NCI-H1694 (cell line): ENCODE measurements at places on chromosomes 11 and 22.

DNA sequence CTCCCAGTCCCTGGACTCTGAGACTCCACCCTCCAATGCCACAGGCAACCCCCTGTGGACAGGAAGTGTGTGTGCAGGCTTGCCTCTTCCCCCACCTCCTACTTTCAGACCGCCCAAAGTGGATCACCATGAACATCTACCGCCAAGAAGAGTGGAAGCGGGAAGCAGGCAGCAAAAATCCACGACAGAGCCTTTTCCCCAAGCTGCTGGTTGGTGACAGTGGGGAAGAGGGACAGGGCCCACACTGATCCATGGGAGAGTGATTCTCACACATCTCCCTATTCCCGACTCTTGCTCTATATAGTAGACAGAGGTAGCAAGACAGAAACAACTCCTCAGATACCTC is 53.4 kb upstream of the SPATA19 start:
- DNase-seq = no peak

DNA sequence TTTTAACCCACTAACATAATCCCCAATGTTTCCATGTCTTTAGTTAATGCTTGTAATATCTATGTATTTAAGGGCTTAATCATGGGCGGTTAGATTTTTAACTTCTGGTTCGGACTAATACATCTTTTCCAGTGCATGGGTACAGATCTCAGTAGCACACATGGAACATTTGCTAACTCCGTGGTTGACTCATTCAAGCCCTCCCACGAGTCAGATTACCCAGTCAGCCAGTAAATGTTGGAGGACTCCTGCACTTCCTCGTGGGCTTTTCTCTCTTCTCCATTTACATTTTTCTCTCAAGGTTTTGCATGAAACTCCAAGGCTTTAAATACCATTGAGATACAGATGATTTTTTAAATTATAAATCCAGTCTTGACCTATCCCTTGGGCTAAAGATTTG is 313.9 kb downstream of the ST3GAL4 start:
- no peak for DNase-seq

- DNase-seq = no peak
Observed at GRCh38 chr22:18071968-18072310, 5.9 kb upstream of the PEX26 start.

DNA sequence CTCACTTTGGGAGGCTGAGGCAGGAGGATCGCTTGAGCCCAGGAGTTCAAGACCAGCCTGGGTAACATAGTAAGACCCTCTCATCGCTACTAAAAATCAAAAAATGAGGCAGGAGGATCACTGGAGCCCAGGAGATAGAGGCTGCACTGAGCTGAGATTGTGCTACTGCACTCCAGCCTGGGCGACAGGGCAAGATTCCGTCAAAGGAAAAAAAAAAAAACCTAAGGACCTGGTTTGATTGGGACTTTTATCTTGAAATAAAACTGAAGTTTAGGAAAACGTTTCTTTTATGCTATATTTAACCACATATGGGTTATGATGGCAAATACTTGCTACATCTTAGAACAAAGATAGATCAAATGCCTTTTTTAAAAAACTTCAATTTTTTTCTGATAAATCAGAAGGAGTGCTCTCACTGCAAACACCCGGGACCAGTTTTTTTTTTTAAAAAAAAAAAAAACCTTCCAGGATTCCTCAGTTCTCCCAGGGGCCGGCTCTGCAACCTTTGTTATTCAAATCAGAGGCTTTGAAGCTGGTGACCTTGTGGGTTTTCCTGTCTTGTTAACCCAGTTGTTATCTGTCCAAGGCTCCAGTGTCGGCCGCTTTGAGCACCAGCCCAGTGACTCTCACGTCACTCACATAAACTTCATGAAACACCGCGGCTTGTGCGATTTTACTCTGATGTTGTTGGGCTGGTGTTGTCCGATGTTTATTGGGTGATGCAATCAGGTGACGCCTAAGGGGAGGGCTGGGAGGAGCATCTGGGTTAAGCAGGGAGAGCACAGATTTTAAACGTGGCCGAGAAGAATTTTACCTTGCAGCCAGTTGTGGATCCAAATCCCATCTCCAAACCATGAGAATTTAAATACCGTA is 24.7 kb upstream of the SLC22A12 start:
- DNase-seq = peak; percentile 52

DNA sequence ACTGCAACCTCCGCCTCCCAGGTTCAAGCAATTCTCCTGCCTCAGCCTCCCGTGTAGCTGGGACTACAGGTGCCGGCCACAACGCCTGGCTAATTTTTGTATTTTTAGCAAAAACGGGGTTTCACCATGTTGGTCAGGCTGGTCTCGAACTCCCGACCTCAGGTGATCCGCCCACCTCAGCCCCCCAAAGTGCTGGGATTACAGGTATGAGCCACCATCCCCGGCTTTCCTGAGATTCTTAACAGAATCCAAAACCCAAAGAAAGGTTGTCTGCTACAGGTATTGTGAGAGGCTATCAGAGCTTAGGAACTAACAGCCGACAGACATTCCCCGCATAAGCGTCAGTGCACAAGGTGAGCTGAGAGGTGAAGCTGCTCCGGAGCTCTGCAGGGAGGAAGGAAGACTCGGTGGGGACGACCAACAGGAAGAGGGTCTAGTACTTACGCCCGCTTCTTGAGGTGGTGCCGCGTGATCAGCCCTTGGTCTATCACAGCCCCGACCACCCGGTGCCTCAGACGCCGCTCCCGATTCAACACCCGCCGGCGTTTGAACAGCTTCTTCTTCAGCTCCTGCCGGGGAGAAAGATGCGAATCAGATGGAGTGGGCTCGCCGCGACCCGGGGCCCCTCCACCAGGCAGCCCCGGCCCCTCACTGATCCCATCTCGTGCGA is 470 bp downstream of the C11orf98 start:
- DNase-seq = peak; percentile 28

DNA sequence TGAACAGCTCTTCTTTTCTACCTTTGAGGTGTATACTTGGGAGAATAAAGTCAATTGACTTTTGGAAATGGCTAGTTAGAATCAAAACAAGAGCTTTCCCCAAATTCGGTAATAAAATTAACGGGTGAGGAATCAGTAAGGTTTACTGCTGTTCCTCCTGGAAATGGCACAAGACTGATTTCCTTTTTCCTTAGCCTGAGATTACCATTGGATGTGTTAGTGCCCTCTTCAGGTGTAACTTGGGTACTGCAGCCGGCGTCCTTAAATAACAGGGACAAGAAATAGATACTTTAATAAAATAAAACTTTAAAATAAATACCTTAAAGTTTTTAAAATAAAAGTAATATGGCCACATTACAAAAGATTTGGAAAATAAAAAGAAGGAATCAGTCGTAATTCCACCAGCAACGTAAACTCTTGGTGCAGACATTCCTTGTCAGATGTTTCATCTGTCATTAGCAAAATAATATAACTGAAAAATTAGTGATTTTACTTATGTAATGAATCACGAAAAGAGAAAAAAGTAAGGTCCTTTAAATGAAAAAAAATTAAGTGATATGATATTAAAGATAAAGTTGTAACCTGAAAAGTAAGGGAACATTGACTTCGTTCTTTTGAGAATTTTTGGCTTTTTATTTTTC is 29.7 kb downstream of the ZFTA start:
- peak; percentile 64 for DNase-seq

DNA sequence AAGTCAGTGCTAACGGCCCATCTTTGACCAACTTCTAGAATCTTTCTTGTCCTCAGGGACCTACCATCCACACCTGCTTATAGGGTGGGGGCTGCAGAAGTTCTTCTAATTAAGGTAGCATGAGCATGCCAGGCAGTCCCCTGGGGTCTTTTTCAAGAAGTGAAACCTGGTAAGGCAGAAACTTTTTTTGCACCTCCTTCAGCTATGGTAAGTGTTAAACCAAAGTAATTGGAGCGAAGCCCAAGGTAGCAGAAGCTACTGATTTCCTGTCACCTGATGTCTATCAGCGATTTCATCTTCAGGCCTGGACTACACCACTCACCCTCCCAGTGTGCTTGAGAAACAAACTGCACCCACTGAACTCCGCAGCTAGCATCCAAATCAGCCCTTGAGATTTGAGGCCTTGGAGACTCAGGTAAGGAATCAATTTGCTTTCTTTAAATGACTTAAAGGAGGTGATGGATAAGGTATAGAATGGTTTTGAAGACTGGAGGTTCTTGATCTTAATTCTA is at the start of gene MS4A1:
MS4A1 (plus strand) TSS at position 317 of the 512 bp plus-strand sequence. CDS start 6,528 bp downstream, outside the sequence.
- DNase-seq = no peak

DNA sequence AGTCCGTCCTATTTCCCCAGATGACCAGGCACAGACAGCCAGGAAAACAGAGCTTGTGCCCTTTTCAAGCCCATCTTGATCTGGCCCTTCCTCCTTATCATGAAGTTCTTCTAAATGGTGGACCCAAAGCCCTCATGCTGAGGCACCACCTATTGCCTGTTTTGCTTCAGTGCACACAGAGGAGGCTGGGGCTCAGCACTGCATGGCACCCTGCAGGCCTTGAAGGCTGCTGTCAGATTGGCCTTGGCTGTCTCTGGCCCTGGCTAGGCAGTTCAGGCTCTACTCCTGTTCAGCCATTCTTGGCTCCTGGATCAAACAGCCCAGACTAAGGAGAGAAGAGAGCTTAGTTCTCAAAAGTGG is 49.2 kb downstream of the OTOG start:
- no peak for DNase-seq

DNA sequence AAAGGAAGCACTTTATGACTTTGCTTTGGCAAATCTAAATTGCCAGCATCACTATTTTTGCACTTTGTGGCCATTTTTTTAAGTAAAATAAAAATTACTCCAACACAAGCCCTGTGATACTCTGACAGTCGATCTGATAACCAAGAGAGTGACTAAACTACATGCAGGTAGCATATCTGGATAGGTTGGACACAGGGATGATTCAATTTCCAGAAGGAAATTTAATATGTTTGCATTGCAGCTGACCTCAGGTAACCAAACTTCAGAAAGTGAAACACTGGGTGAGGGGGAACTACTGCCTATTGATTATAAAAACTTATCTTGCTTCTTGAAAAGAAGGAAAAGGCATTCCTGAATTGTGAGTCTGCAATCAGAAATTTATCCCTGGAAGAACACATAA is 13.9 kb downstream of the OR5B3 start:
- no peak for DNase-seq

- peak; percentile 84 for DNase-seq
Observed at GRCh38 chr22:50185375-50186087, at the start of gene TRABD. TRABD (plus strand) TSS chr22:50185913; CDS start chr22:50193061, 7,148 bp downstream.

GRCh38 chr22:42412744-42413333 is 19.4 kb downstream of the NFAM1 start:
- DNase-seq = peak; percentile 9

DNA sequence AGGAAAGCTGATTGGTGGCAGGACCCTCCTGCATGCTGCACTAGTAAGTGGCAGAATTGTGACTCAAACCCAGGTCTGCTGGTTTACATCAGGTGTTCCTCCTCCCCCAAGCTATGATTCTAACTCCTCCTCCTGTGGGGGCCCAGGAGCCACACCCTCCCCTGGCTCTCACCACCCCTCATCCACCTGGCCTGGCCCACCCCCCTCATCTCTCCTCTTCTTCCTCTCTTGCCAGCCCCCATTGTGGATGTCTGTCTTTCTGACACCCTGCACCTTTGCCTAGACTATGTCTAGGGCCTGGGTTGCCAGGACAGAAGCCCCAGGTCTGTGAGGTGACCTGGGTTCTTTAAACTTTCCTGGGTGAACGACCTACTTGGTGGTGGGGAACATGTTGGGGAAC is 59.9 kb downstream of the GRIK4 start:
- DNase-seq = no peak

GRCh38 chr11:5065027-5065426 is 4.3 kb upstream of the OR52E1 start:
- DNase-seq = no peak

GRCh38 chr11:47329431-47329986 is 23.0 kb downstream of the MYBPC3 start:
- DNase-seq = no peak

- DNase-seq = peak; percentile 61
Observed at GRCh38 chr11:20127671-20128527, 32.4 kb downstream of the DBX1 start.

- peak; percentile 91 for DNase-seq
Observed at GRCh38 chr22:29716814-29717545, 2.8 kb upstream of the CABP7 start.

DNA sequence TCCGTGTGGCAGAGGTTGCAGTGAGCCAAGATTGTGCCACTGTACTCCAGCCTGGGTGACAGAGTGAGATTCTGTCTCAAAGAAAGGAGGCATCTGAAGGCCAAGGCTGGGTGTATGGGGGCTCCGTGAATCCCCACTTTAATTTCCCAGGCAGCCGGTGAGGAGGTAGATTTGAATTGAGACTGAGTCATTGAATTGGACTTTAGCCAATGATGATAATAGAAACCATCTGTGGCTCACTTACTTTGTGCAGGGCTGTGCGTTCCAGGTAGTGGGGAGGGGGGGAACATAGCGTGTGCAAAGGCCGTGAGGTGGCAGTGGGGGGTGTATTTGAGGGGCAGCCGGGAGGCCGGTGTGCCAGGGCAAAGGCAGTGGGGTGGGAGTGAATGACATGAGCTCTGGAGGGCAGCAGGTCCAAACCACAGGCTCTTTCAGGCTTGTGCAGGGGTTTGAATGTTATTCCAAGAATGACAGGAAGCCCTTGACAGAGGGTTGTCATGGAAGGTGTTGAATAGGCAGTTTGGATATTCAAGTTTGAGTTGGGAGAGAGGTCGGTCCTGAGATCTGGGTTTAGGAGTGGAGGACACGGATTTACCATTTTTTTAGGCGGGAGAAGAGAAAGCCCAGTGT is 6.1 kb downstream of the ARHGAP8 start:
- DNase-seq = peak; percentile 83

GRCh38 chr11:287821-288477 is 977 bp upstream of the PGGHG start:
- no peak for DNase-seq

- peak; percentile 25 for DNase-seq
Observed at GRCh38 chr22:37290737-37291136, 8.4 kb downstream of the CYTH4 start.

DNA sequence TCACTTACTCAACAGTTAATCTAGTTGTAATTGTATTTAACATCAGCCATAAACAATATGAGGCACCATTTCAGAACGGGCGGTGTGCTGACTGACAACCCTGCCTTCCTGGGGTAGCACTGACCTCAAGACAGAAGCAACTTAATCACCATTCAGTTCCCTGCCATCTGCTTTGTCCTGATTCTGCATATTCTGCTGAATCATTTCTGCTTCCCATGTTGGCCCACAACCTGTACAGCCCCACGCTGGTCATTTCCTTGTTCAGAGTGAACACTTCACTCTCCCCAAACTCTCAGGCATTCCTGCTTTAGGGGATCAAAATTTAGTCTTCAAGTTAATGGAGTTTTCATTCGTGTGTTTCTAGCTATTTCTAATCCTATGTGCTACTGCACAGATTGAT is 132.3 kb upstream of the ZBED5 start:
- no peak for DNase-seq
